ENCODE measurements at places on chromosomes 7 and 10.
A peak's percentile ranks its signal among the peaks of the same experiment; 100 is the strongest.

- DNase-seq = no peak
These were observed 164.3 kb downstream of the BUB3 start for GRCh38 chr10:123318516-123318915.

DNA sequence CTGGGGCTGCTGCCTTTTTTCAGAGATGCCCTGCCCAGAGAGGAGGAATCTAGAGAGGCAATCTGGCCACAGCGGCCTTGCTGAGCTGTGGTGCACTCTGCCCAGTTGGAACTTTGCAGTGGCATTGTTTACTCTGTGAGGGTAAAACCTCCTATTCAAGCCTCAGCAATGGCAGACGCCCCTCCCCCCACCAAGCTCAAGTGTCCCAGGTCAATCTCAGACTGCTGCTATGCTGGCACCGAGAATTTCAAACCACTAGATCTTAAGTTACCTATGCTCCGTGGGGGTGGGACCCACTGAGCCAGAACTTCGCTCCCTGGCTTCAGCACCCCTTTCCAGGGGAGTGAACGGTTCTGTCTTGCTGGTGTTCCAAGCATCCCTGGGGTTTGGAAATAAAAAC, 77.2 kb downstream of the EXOC4 start:
- no peak for DNase-seq

GRCh38 chr7:159098424-159098786, 46.3 kb downstream of the VIPR2 start:
- peak; percentile 36 for DNase-seq

DNA sequence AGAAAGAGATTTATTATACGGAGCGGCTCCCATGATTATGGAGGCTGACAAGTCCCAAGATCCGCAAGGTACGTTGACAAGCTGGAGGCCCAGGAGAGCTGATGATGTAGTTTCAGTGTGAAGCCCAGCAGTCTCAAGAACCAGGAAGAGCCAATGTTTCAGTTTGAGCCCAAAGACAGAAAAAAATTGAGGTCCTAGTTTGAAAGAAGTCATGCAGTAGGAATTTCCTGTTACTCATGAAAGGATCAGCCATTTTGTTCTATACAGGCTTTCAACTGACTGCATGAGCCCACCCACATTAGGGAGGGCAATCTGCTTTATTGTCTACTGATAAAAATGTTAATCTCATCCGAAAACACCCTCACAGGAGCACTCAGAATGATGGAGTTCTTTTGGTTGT, 51.5 kb downstream of the CCDC71L start:
- no peak for DNase-seq

DNA sequence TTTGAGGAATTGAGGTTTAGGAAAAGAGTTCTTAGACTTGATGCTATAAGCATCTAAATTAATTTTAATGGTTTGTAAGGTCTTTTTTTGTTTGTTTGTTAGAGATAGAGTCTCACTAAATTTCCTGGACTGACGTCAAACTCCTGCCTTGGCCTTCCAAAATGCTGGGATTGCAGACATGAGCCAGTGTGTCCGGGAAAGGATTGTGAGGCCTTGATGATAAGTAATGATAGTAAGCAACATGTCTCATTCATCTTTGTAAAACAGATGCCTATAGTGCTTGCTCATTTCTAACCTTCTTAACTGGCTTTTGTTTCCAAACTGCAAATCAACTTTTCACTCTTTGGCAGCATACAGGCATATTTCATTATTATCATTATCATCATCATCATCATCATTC, 176.0 kb upstream of the KCND2 start:
- no peak for DNase-seq

- no peak for DNase-seq
These were observed 38.6 kb downstream of the FAS start for GRCh38 chr10:89029181-89029580.

DNA sequence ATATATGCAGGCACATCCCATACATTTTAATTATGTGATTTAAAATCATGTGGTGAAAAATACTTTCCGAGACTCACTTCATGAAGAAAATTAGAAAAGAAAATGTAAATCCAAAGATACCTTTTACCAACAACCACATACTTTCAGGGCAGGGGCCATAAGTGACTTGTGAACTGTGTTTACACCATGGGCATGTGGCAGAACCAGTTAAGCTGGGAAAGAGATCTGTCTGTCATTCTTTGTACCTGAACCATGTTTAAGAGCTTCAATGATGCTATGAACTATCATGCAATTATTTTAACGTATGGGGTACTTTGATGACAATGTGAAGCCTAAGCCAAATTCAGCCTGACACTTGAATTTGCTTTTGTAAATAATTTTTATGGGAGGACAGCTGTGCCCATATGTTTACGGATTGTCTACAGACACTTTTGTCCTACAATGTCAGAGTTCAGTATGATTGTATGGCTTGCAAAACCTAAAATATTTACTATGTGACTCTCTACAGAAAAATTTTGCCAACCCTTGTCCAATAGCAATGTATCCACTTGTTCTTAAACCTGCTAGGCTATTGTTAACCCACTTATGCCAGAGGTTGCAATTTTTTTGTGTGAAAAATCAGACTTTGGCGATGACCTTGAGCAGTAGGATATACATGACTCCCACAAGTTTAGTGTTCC, 654.6 kb downstream of the TNS3 start:
- DNase-seq = no peak

GRCh38 chr10:118950190-118950680, 79.3 kb upstream of the NANOS1 start:
- DNase-seq = no peak

DNA sequence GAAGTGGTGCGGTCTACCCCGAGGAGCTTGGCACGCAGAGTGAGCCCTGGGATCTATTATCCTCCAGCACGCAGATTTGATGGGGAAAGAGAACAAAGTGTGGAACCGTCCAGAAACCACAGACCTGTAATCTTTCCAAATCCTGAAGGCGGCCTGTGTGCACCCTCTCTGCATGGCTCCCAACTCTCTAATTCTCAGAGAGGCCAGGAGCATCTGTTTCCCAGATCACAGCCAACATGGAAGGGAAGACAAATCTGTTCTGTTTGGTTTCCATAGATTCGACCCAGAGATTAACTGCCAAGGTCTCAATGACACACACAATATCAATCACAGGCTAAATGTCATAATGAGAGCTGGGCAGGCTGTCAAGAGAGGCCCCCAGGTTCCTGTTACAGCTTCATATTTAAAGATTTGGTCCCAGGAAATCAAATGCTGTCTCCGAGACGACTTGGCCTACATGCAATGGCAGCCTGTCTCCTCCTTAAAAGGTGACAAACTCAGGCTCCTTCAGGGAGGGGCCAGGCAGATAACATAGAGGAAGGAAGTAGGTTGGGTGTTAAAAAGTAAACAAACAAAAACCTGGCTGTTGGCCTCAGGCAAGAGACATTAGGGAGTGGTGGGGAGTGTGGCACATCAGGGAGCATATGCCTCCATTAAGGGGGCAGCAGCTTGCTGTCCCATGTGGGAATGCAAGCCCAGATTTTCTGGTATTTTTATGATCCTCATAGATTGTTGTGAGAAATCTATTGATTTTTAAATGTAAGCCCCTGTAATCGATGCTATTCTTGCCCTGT, 48.8 kb upstream of the SAMD8 start:
- peak; percentile 70 for DNase-seq
